PC-3 (cell line): ENCODE measurements at places on chromosomes 3 and 15. TPM values are rescaled to one million over a fixed set of nuclear protein-coding genes. Genes with fewer than 3 reads are reported as not detected.

Gene SCAMP5
- 7.0 and 9.0 TPM in 2 replicates for total RNA-seq

Gene OXSR1
- total RNA-seq = 42.2 and 47.7 TPM in 2 replicates

Gene GABRA5
- not detected in 2 replicates for total RNA-seq

Gene MINAR1
- total RNA-seq = 0.22 and 0.63 TPM in 2 replicates

Gene CCDC80
- total RNA-seq = 17.0 and 20.4 TPM in 2 replicates

Gene KIF23
- 77.3 and 87.0 TPM in 2 replicates for total RNA-seq

Gene CLRN1
- total RNA-seq = not detected in 2 replicates

Gene ADAMTSL3
- total RNA-seq = 7.9 and 10.9 TPM in 2 replicates

Gene LDHAL6B
- total RNA-seq = not detected in 2 replicates

Gene GOLGA8R
- 0.07 and 0.69 TPM in 2 replicates for total RNA-seq

Gene PPM1L
- total RNA-seq = 2.4 and 7.0 TPM in 2 replicates

Gene FEZF2
- total RNA-seq = not detected in 2 replicates

Gene P2RY13
- total RNA-seq = not detected in 2 replicates

Gene CDHR4
- total RNA-seq = not detected in 2 replicates

Gene OCA2
- not detected in 2 replicates for total RNA-seq

Gene PPARG
- 208 and 250 TPM in 2 replicates for total RNA-seq
